ENCODE measurements at places on chromosomes 5 and 9. TPM values are rescaled to one million over a fixed set of nuclear protein-coding genes. Genes with fewer than 3 reads are reported as not detected.
A peak's percentile ranks its signal among the peaks of the same experiment; 100 is the strongest.

- no peak overlapping the region for H3K27ac ChIP-seq
- DNase-seq, result peak; percentile 34
- no peaks in the 10 kb centered on the region for H3K36me3 ChIP-seq
- no peak overlapping the region for H3K4me3 ChIP-seq
- peaks cover 9% of the 10 kb centered on the region for H3K4me1 ChIP-seq
Observed at GRCh38 chr5:127011153-127011552, 19.2 kb downstream of the MARCHF3 start.

PRDM12 gene
- total RNA-seq, result not detected

PTGER4 gene
- 5.4 TPM for total RNA-seq

GRCh38 chr9:138098116-138098907 lies 220.7 kb downstream of the CACNA1B start:
- H3K27ac ChIP-seq, result no peak overlapping the region
- H3K4me3 ChIP-seq, result no peak overlapping the region
- no peaks in the 10 kb centered on the region for H3K27me3 ChIP-seq
- H3K36me3 ChIP-seq, result no peaks in the 10 kb centered on the region
- no peaks in the 10 kb centered on the region for H3K4me1 ChIP-seq

LHX3 gene
- total RNA-seq, result not detected

KLHL3 gene
- total RNA-seq, result 2.3 TPM

GRCh38 chr5:173187054-173187743 lies 42.9 kb downstream of the BNIP1 start:
- H3K27me3 ChIP-seq, result no peaks in the 10 kb centered on the region
- no peaks in the 10 kb centered on the region for H3K4me1 ChIP-seq
- DNase-seq, result no peak
- no peak overlapping the region for H3K27ac ChIP-seq
- no peak overlapping the region for H3K4me3 ChIP-seq

GRCh38 chr9:81968026-81968425 lies 20.5 kb upstream of the SPATA31D1 start:
- no peaks in the 10 kb centered on the region for H3K36me3 ChIP-seq
- H3K4me3 ChIP-seq, result no peak overlapping the region
- no peak overlapping the region for H3K27ac ChIP-seq
- DNase-seq, result no peak

AFAP1L1 gene
- total RNA-seq, result 9.5 TPM

GRCh38 chr5:28855626-28856025 lies 1817.2 kb upstream of the CDH9 start:
- H3K27me3 ChIP-seq, result no peaks in the 10 kb centered on the region
- no peaks in the 10 kb centered on the region for H3K4me1 ChIP-seq
- no peak for DNase-seq
- H3K4me3 ChIP-seq, result no peak overlapping the region
- no peak overlapping the region for H3K27ac ChIP-seq

TAF11L5 gene
- total RNA-seq, result not detected

DNA sequence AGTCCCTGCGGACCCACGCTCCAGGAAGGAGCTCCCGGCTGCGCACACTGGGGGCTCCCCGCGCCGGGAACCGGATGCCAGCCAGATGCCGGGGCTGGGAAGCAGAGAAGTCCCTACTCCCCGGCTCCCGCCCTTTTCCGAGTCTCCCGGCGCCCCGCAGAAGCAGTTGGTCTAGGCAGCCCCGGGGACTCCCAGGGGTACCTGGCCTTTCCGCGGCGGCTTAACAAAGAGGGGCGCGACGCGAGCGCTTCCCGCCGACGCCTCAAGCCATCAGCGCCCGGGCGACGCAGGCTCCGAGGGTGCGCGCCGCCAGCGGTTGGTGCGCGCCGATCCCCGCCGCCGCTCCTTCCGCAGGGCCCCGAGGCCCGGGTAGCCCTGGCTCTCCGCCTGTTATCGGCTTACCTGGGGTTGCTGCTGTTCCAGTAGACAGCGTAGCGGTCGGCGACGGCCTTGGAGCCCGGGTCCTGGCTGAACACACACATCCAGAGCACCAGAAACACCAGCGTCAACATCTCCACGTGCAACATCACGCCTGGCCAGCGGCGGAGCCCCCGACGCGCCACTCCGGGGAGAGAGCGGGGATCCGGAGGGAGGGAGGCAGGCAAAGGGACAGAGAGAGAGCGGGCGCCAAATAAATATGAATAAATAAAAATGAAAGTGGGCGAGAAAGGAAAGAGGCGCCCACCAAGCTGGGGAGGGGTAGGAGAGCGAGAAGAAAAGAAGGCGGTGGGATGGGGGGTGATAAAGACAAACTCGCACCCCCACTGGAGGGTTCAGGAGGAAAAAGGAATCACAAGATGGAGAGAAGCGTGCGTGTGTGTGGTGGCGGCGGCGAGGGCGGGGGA lies 428 bp downstream of the EFNA5 start:
- H3K27ac ChIP-seq, result peak overlapping the region; percentile 53
- H3K4me1 ChIP-seq, result no peaks in the 10 kb centered on the region
- peak; percentile 53 for DNase-seq
- no peaks in the 10 kb centered on the region for H3K36me3 ChIP-seq
- H3K27me3 ChIP-seq, result no peaks in the 10 kb centered on the region

LHX6 gene
- not detected for total RNA-seq

Measured in fibroblast of lung (primary cell).